Activated naive CD4-positive, alpha-beta T cell treated with anti-CD3 and anti-CD28 coated beads, Interleukin-2, amount 50 U/mL, for 72 hours (primary cell): ENCODE measurements at places on chromosomes 2 and 18. TPM values are rescaled to one million over a fixed set of nuclear protein-coding genes. Genes with fewer than 3 reads are reported as not detected.

RNF144A gene
- 57.5 TPM for total RNA-seq

L3MBTL4 gene
- 0.55 TPM for total RNA-seq

REEP1 gene
- total RNA-seq = 0.59 TPM

MRPL19 gene
- 39.2 TPM for total RNA-seq

TUBA4A gene
- total RNA-seq = 240 TPM

FIGLA gene
- not detected for total RNA-seq

WBP1 gene
- total RNA-seq = 33.5 TPM

ZDBF2 gene
- 5.6 TPM for total RNA-seq

ELOA2 gene
- total RNA-seq = not detected

IL36G gene
- total RNA-seq = not detected

RAX gene
- 0.56 TPM for total RNA-seq
